ENCODE measurements at places on chromosomes 2 and 18.

DNA sequence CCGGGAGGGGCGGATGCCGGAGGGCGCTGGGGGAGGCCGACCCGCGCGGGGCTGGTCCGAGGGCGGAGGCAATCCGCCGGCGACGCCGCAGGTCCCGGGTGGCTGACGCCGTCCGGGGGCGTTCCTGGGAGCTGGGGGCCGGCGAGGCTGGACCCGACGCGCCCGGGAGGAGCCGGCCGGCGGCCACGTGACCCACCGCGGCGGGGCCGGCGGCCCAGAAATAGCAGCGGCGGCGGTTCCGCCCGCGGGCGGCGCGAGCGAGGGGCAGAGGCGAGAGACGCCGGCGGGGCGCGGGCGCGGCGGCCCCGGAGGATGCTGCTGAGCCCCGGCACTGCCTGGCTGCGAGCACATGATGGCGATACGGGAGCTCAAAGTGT is at the start of gene RAB31:
TSS of gene RAB31 (plus strand) at position 245 of the 377 bp plus-strand sequence. CDS start at position 350, 105 bp downstream.
- DNase-seq, result no peak

- DNase-seq, result no peak
Measured at GRCh38 chr2:15238028-15238427, 323.1 kb downstream of the NBAS start.

- no peak for DNase-seq
Measured at GRCh38 chr2:219159771-219160185, 837 bp downstream of the NHEJ1 start.

DNA sequence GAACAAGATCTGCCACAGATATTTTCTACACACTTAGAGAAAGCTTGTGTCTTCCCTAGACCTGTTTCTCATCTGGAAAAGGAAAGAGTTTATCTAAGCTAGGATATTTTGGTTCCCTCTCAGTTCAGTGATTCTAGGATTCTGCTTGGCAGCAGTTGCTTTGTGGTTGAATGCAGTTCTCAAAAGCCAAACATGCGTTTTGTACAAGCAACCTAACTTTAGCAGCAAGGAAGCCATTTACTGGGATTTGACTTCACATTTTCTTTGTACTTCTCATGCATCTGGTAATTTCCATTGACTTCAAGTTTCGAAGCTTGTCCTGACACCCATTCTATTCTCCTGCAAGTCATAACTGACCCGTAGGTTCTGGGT is 33.3 kb downstream of the VSNL1 start:
- DNase-seq, result no peak

GRCh38 chr2:73272270-73272669 is 12.0 kb downstream of the FBXO41 start:
- no peak for DNase-seq

GRCh38 chr18:21479721-21480120 is 120.8 kb downstream of the ESCO1 start:
- no peak for DNase-seq

GRCh38 chr2:170002096-170002495 is 174.8 kb downstream of the UBR3 start:
- no peak for DNase-seq

GRCh38 chr2:26898480-26899078 is 50.6 kb downstream of the DPYSL5 start:
- no peak for DNase-seq

GRCh38 chr2:237411683-237412423 is 2.1 kb downstream of the COL6A3 start:
- DNase-seq, result no peak

Data from T-helper 17 cell (primary cell).